ENCODE measurements at places on chromosomes 7 and 10.

DNA sequence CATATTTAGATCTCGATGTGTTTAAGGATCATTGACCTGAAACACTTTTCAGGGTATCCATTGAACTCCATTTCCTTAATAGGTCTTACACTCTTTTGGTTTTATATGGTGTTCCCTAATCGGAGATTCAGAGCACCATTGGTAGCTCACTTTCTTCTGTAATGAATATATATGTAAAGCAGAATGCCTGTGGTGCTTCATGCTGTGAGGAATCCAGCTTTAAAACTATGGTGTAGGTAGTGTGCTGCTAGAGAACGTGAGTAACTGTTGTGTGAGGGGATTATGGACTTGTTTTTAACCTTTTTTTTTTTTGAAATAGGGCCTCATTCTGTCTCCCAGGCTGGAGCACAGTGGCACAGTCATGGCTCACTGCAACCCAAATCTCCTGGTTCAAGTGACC is 376.9 kb upstream of the LRGUK start:
- no peak for DNase-seq

GRCh38 chr7:131600085-131600881 is 43.9 kb upstream of the PODXL start:
- DNase-seq, result no peak

GRCh38 chr10:31645786-31646185 is 282.8 kb downstream of the ARHGAP12 start:
- no peak for DNase-seq

- no peak for DNase-seq
Observed at GRCh38 chr10:54444170-54444569, 356.9 kb downstream of the PCDH15 start.

DNA sequence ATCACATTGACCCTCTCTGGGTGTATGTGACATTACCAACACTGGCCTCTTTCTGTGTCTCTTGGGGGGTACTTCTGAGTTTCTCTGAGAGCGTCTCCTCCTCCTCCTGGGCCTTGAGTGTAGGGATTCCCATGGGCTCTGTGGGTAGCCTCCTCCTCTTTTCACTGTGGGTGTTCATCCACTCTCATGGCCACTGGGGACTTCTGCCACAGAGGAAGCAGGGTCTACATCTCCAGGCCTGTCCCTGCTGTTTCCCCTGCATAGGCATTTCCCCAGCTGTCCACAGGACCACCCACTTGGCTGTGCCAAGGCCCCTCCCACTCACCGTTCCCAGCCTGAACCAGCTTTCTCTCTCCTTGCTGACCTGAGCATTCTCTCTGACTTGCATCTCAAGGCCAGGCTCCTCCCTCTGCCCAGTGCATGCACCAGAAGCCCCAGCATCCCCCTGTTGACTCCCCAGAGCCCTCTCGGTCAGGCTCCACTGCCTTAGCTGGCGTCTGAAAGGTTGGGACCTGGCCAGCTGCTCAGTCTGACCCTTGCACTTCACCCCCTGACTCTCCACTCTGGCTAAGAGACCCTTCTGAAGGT is 487.6 kb downstream of the GLRX3 start:
- DNase-seq, result no peak

- DNase-seq, result no peak
Observed at GRCh38 chr7:87213811-87214210, 5.7 kb downstream of the TMEM243 start.

- DNase-seq, result no peak
Observed at GRCh38 chr10:62194924-62195674, 73.5 kb downstream of the RTKN2 start.

GRCh38 chr10:42543840-42544372 is 94.5 kb downstream of the ZNF33B start:
- DNase-seq, result no peak

GRCh38 chr10:110803830-110804338 is 67.8 kb upstream of the PDCD4 start:
- DNase-seq, result peak; percentile 75

- no peak for DNase-seq
Observed at GRCh38 chr10:103576862-103577261, 83.4 kb downstream of the NEURL1 start.

- DNase-seq, result no peak
Observed at GRCh38 chr10:50439187-50439586, 184.6 kb downstream of the SGMS1 start.

- no peak for DNase-seq
Observed at GRCh38 chr7:668958-669357, 57.5 kb upstream of the DNAAF5 start.

- DNase-seq, result no peak
Observed at GRCh38 chr10:60224066-60224705, 165.5 kb downstream of the ANK3 start.

GRCh38 chr10:47160967-47161366 is 139.0 kb upstream of the GDF10 start:
- no peak for DNase-seq

GRCh38 chr10:32189400-32190084 is 133.3 kb upstream of the KIF5B start:
- no peak for DNase-seq

DNA sequence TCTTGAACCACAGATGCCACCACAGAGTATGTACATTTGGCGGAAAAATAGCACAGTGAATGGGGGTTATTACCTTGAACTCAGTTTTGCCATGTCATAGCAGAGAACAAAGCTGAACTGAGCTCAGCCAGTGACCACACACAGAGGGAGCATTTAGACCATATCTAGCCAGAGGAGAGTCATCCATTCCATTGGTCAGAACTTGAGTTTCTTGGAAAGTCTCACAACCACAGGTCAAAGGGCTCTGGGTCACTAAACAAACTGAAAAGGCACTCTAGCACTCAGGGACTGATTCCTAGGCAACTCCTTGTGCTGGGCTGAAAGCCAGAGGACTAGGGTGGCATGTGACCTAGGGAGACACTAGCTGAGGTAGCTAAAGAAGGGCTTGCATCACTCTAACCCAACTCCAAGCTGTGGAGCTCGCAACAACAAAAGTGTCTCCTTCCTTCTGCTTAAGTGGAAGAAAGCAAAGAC is 239.7 kb upstream of the SEMA3D start:
- DNase-seq, result no peak

DNA sequence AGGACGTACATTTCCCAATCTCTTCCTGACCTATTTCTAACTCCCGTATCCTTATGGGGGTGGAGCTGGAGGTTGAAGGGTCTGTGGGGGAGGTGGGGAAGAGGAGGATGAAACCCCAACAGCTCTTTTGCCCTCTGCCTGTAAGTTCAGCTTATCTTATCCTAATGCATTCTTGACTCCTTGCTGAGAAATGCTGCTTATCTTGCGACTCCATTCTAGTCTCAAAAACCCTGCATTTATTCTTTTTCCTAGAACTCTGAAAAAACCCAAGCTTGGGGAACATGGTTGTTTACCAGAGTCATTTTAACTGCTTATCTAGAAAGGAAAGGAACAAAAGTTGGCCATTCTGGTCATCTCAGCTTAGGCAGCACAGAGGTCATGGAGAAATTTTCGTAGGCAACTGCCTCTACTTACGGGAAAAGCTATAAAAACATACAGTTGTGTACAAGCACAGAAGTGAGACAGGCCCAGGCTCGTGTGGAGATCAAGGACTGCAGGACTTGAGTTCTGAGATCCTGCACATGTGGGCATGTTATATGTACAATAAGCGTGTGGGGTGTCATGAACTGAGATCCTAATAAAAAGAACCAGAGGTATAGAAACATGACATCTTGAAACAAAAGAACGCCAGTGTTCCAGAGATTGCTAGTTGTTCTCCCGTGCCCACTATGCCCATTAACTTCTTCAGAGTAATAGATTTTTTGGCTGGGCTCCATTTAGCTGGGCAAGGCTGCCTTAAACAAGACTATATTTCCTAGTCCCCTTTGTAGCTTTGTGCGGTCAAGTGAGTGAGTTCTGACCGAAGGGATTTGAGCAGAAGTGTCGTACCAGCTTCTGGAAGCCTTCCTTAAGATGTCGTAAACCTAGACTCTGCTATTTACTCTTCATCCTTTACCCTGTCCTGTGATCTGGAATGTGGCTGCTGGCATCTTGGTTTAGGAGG is 9.6 kb downstream of the INMT start:
- no peak for DNase-seq
